ENCODE measurements at places on chromosomes 13 and 19.

DNA sequence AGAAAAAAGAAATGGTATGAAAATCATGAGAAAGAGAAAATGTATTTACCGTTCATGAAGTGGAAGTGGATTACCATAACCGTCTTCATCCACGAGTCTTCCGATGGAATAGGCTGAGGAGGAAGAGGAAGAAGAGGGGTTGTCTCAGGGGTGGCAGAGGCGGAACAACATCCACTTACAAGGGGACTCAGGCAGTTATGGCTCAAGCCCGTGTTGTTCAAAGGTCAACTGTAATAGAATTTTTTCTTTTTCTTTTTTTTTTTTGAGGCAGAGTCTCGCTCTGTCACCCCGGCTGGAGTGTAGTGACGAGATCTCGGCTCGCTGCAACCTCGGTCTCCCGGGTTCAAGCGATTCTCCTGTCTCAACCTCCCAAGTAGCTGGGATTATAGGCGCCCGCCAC is 16.9 kb upstream of the ADGRL1 start:
- DNase-seq: no peak

GRCh38 chr13:79395881-79396280 is 10.2 kb downstream of the RBM26 start:
- no peak for DNase-seq

DNA sequence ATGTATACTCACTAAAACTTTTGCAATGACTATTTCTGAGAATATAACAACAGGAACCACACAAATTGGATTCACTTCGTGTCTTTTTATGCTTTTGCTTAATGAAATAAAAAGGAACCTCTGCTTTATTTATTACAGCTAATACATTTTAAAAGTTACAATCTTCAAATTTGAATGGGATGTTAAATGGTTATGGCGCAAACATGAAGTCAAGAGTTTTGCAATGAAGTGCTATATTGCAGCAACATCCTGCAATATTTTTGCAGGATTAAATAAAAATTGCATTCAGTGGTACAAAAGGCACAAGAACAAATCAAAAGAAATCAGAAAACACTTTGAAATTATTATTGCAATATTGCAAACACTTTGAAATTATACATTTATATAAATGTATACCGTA is 1519.0 kb upstream of the MIR17HG start:
- no peak for DNase-seq

GRCh38 chr13:103187721-103188156 is 121.5 kb upstream of the SLC10A2 start:
- no peak for DNase-seq

GRCh38 chr13:96090240-96091101 is 564 bp downstream of the HS6ST3 start:
- DNase-seq: no peak

- no peak for DNase-seq
These were observed 31.2 kb upstream of the EPHX3 start for GRCh38 chr19:15263361-15263985.

- no peak for DNase-seq
These were observed at the start of gene FCER2 for GRCh38 chr19:7701654-7702457. TSS of gene FCER2 (minus strand) at chr19:7702131. CDS start at chr19:7699760, 2,371 bp downstream.

GRCh38 chr13:40617801-40618356 is 48.6 kb downstream of the FOXO1 start:
- no peak for DNase-seq

DNA sequence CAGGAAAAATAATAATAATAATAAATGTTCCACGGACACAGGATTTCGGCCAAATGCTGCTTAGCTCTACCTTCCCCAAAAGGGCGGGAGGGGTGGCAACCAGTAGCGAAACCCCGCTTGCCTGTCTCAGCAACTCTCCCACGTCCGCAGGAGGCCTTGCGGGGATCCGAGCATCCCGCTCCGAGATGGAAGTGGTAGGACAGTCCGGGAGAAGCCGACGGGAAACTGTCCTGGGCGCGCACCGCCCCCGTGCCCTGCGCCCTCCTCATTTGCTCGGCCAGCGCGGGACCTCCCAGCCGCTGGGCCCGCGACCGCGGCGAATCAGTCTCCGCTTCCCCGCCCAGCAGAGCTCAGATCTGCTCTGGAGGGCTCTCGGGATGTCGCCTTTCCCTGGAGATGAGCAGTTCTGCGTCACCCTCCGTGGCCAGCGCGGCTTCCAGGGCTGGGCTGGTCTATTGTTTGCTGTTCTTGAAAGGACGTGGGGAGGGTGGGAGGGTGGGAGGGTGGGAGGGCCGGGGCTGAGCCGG is 48.9 kb upstream of the PABPC3 start:
- DNase-seq: no peak

DNA sequence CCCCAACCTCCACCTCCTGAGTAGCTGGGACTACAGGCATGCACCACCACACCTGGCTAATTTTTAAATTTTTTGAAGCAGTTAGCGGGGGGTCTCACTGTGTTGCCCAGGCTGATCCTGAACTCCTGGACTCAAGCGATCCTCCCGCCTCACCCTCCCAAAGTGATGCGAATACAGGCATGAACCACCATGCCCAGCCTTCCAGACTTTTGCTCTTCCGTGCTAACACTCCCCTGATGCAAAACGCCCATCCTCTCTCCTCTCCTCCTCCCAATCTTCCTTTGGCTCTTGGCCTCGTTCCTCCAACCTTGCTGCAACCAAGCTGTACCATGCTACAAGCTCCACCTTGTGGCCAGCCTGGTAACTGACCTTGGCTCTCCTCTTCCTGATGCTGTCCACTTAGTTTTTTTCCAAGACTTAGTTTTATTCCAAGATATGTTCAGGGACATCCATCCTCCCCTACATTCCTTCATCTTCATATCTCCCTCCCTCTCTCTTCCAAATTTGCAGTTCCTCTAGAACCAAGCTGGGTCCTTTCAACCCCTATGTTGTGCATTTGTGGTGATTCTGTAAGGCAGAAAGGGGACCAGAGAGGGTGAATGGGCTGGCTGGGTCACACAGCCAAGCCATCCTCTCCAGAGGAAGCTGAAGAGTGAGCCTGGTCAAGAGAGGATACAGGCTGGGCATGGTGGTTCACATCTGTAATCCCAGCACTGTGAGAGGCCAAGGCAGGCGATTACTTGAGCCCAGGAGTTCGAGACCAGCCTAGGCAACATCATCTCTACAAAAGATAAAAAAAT is 32.8 kb downstream of the TINCR start:
- DNase-seq: no peak

DNA sequence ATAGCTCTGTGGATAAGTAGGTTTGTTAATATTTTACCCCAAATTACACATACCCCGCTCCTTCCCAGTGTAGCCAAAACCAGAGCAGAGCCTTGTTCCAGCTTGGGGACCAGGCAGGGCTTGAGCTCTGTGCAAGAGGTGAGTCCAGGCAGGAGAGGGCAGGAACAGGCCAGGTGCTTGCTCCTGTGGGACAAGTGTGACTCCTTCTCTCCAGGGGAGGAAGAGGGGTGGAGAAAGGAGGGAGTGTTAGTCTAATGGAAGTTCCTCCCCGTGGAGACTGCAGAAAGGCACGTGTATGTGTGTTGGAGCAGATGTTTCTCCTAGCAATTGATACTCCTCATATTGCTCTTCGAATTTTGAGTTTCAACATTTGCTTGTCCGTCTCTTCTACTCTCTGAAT is 201.0 kb downstream of the FGF9 start:
- no peak for DNase-seq

DNA sequence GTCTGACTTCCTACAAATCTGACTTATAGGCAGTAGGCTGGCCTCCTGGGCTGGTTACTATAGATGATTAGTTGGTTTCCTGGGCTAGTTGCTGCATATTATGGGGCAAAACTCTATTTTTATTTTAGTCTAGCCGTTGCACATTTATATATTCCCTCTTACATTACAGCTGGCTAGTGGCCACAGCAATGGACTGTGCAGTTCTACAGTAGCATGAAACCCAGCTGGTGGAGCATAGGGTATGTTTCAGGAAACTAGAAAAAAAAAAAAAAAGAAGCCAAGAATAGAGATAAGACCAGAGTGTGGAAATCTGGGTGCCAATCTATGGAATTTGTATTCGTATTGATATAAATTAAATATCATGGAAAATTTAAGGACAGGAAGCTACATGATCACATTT is 304.4 kb upstream of the NBEA start:
- no peak for DNase-seq

DNA sequence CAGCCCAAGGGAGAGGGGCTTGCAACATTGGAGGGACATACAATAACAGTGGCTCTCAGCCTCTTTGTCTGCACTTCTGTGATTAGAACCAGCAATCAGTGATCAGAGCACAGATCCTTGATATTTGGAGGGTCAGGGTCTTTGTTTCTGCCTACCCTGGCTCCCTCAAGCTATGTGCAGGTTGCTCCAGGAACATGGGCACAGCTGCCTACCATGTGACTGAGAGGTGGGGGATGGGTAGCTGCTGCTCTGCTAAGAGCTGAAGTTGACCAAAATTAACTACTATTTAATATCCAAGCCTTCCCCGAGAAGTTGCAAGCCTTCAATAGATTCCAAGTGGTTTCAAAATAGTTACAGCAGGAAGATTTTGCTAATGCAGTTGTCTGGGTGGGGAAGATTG is 202.6 kb downstream of the ZIC5 start:
- no peak for DNase-seq

DNA sequence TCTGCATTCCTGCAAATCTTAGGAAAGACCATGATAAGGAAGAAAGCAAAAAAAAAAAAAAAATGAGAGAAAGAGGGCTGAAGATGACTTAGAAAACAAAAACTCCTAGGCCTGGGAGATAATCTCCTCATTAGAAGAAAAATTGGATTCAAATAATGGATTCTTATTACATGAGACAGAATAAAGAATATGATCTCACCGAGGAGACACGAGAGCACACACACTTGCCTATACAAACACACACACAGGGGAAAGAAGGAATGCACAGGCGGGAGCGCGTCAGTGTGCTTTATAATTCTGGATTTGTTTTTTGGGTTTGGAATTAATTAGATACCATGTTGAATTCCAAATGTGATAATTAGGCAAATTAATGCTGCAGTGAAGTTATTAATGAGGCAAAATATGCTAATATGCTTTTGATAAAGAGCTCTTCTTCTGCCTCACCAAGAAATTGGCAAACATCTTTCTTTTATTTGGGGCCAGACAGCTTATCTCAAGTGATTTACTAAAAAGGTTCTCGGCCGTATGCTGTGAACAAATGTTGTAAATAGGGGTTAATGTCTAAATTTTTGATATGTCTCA is 36.1 kb upstream of the PCDH8 start:
- DNase-seq: no peak

DNA sequence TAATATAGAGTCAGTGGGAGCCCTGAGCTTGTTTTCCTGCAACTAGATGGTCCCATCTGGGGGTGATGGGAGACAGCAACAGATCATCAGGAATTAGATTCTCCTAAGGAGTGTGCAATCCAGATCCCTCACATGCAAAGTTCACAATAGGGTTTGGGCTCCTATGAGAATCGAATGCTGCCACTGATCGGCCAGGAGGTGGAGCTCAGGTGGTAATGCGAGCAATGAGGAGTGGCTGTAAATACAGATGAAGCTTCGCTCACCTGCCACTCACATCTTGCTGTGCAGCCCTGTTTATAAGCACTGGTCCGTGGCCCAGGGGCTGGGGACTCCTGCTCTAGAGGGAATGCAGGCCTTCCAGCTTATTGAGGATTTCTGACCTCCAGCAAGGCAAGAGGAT is 5.7 kb downstream of the ZNF558 start:
- no peak for DNase-seq

DNA sequence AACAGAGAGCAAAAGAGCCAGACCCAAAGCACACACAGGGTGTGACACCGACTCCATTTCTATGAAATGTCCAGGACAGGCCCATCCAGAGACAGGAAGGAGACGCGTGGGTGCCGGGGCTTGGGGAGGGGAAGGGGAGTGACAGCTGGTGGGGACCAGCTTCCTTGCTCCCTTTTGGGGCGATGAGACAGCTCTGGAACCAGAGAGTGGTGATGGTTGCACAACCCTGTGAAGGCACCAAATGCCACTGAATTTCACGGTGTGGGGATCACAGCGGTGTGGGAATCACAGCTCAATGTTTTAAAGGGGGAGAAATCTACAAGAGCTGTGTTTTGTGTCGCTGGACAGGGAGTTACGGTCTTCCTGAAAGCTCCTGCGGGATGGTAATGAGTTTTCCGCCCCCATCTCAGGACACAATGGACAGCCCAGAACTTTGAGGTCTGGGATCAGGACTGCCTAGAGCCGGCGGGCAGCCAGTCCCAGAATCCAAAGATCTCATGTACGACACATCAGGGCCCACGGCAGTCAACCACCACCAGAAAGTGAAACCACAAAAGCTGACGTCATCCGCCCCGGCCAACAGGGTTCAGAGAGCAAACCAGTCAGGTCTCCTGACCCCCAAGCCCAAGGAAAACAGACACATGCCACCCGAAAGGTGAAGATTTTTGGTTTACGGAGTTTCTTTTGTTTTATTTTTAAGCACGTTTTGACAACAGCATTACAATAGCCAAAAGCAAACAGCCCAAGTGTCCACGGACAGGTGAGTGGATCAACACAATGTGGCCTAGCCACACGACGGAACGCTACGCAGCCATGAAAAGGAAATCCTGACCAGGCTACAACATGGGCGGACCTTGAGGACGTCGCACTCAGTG is 7.3 kb downstream of the SGTA start:
- DNase-seq: peak; percentile 89

DNA sequence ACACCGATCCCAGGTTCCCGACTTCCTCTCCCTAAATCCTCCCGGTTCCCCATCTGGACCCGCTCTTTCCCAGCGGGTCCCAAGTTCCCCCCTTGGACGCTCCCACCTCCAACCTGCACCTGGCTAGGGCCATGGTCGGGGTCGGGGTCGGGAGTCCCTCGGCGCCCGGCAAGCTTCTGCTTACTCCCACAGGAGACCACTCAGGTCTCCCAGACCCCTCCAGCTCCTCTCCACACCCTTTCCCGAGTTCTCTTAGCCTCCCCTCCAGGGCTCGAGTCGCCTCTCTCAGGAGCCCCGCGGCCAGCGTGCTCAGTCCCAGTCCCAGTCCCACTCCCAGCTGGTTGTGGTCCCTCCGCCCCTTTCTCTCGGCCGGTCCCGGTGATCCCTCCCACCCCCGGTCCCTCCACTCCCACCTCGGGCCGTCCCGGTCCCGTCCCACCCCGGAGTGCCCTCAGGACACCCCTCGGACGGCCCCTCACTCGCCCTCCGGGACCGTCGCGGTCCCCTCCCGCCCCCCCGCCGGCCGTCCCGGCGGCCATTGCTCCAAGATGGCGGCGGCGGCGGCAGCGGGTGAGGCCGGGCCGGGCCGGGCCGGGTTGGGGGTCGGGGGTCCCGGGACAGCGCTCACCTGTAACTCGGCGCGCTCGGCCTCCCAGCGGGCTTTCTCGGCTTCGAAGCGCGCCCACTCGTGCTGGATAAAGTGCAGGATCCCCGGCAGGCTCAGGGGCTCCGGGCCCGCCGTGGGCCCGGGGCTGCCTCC is at the start of gene FKRP:
Gene FKRP (plus strand): TSS at position 537 of the 760 bp plus-strand sequence. CDS start 9,394 bp downstream, outside the sequence.
- peak; percentile 55 for DNase-seq

- no peak for DNase-seq
These were observed 6.0 kb downstream of the ACP4 start for GRCh38 chr19:50796128-50796633.

DNA sequence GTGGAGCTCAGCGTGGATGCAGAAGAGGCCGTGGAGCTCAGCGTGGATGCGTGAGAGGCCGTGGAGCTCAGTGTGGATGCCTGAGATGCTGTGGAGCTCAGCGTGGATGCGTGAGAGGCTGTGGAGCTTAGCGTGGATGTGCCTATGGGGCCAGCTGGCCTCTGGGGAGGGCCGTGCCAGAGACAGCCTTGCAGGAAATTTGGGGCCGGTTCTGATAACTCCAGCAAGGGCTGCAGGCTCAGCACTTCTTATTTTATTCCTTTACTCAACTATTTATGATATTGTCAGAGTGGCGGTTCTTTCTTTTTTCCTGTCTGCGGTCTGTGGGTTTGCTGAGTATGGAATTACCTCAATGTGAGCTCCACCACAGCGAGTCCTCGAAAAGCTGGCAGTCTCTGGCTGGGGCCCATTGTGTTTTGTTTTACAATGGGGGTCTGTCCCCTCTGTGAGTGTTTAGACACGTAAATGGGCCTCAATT is 17.8 kb upstream of the TMEM255B start:
- DNase-seq: no peak

Data from activated CD8-positive, alpha-beta memory T cell treated with anti-CD3 and anti-CD28 coated beads, Interleukin-2, amount 10 ng/mL, durations not matched to agents 7 days and 5 days (primary cell).